ENCODE measurements at places on chromosomes 2 and 18.

DNA sequence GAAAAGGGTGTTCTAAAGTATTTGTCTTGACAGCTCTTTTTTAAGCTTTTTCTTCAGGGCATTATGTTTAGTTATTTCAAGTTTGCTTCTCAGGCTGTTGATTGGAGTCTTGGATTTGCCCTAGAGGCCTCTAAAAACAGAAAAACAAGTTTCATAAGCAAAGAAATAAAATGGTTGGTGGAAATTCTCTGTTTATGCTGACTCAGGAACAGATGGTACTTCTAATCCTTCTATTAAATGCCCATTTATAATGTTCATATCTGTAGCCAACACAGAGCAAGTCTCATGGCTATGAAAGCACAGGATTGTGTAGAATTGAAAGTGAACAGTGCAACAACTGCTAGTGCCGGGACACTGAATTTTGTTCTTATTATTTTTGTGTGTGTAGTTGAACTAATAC is 60.4 kb downstream of the KCNJ3 start:
- DNase-seq, result no peak

DNA sequence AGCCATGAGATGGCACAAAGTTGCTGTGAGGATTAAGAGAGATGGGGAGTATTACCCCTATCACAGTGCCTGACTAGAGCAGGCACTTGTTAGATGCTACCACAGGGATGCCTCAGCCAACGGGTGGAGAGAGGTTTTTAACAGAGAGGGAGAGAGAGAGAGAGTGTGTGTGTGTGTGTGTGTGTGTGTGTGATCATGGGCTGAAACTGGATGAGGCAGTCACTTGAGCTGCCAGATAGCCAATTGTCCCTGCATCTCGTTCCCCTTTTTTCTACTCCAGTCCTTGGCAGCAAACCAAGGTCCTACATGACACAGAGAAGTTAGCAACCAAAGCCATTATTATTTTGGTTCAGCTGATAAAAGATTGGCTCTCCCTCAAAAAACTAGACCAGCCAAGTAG is 3.0 kb downstream of the CD8A start:
- DNase-seq, result no peak

DNA sequence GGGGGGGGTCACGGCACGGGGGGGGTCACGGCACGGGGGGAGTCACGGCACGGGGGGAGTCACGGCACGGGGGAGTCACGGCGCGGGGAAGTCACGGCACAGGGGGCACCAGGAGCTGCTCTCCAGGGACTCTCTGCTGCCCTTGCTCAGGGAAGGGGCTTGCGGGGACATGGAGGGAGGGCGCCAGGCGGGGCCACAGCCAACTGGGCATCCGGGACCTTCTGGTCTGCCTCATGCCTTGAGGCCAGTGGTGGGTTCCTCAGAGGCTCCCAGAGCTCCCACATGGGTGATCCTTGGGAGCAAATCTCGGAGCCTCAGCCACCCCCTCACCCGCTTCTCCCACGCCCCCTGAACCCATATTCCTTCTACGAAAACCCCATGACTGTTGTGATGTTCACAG is 55.8 kb upstream of the TMEM18 start:
- DNase-seq, result no peak

- no peak for DNase-seq
Observed at GRCh38 chr2:237341872-237342271, 72.1 kb downstream of the COL6A3 start.

- DNase-seq, result no peak
Observed at GRCh38 chr2:33145459-33145858, 198.7 kb downstream of the LTBP1 start.

DNA sequence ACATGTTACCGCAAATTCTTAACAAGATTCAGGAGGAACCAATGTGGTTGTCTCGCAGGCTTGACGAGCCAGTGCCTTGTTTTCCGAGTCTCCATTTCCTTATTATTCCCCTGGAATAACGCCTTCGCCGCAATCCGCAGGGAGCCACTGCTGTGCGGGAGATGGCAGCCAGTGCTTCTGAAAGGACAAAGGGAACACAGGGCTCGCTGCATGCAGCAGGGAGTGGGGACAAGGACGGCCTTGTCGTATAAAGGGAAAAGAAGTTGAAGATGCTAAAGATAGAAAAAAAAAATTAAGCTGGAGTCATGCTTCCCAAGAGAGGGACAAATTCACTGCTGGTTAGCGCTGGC is 221.4 kb downstream of the NDUFA10 start:
- no peak for DNase-seq

DNA sequence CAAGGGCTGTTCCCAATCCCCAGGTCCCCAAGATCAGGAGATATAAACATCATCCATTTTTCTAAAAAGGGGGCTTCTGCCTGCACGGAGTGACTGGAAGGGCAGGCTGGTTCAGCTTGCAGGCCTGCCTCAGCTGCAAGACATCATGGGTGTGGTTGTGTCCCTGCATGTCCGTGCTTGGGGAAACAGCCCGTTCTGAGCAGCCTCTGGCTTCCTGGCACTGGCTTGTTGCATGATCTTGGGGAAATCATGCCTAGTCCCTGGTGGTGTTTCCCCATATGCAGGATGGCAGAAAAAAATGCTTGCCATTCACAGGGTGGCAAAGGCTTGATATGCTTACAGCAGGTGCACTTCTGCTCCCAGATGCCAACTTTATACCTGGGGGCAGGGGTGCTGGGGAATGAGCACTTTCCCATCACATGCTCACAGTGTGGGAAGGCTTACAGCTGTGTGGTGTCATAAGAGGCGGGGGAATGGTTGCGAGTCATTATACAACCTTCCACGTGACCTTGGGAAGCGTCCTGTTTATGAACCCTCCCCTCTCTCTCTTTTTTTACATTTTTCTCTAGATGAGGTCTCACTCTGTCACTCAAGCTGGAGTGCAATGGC is 7.2 kb downstream of the PCARE start:
- DNase-seq, result no peak

- DNase-seq, result no peak
Observed at GRCh38 chr2:131015764-131016163, 77.5 kb downstream of the FAM168B start.

GRCh38 chr2:179671043-179671981 is 190.1 kb downstream of the ZNF385B start:
- DNase-seq, result no peak

GRCh38 chr2:147088871-147089270 is 756.0 kb upstream of the ACVR2A start:
- DNase-seq, result no peak

GRCh38 chr2:205903549-205904129 is 182.3 kb downstream of the INO80D start:
- no peak for DNase-seq

DNA sequence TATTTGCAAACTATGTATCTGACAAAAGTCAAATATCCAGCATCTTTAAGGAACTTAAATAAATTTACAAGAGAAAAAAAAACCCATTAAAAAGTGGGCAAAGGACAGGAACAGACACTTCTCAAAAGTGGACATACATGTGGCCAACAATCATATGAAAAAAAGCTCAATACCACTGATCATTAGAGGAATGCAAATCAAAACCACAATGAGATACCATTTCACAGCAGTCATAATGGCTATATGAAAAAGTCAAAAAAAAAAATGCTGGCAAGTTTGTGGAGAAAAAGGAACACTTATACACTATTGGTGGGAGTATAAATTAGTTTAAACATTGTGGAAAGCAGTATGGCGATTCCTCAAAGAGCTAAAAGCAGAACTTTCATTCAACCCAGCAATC is 130.3 kb upstream of the LHCGR start:
- no peak for DNase-seq

GRCh38 chr2:55017880-55018279 is 32.4 kb downstream of the RTN4 start:
- no peak for DNase-seq

DNA sequence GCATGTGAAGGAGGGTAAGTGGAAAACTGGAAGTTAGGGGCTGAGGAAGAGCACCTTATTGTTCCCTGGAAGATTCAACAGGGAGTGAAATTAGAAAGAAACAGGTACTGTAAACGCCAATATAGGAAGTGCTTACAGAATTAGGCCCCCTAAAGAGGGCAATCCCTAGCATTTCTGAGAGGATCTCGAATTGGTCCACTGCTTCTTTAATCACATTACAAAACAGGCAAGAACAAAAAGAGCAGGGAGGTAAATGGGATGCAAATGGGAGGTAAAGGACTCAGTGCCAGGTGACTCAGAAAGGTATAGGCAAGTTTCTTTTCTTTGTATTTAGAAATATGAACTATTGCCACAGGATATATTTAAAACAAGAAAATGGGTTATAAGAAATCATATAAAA is 116.4 kb upstream of the FANCL start:
- no peak for DNase-seq

DNA sequence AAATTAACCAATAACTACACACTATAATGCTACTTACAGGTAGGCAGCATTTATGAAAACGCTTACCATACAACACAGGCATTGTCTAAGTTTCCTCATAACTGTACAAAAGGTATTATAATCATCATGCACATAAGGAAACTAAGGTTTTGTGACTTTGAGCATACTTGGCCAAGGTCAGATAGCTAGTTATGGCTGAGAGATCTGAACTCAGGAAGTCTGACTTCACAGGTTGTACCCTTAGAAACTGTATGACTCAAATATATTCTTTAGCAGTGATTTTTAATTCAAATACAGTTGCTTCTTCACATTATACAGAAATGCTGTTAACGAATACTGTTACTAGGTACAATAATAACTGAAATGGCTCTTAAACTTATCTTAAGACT is 89.3 kb downstream of the TRIP12 start:
- no peak for DNase-seq

GRCh38 chr18:26322890-26323653 is 96.8 kb downstream of the TAF4B start:
- no peak for DNase-seq

GRCh38 chr18:48899558-48900174 is 51.1 kb downstream of the SMAD7 start:
- no peak for DNase-seq

DNA sequence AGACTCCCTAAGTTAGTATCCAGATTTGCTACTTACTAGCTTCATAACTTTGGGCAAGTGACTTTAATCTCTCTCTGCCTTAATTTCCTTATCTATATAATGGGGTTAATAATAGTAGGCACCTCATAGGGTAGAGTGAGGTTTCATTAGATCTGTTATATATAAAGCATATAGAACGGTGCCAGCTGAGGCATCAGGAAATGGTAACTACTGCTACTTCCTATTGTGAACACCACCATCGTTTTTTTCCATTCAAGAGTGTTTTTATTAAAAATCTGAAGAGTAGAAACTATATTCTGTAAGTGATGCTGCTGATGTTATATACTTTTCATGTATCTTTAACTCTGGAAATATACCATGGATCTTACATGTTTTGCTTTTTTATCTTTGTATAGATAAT is 44.3 kb downstream of the MALT1 start:
- no peak for DNase-seq

DNA sequence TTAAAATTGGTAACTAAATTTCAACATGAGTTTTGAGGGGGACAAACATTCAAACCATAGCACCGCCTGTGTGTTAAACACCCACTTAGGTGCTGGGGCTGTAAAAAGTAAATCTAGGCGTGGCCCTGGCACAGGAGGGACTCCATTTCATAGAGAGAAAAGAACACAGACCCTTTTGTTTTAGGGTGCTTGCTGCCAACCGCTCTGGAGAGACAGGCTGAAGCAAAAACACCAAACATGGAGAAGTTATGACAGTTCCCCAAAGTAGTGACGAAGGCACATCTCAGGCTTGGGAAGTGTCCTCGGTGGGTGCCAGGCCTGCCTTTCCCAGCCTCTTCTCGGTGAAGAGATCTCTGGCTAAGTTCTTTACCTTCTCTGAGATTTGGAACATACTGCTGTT is 5.1 kb downstream of the ACTG2 start:
- peak; percentile 2 for DNase-seq

GRCh38 chr2:157432475-157433106 is 11.3 kb downstream of the CYTIP start:
- no peak for DNase-seq

DNA sequence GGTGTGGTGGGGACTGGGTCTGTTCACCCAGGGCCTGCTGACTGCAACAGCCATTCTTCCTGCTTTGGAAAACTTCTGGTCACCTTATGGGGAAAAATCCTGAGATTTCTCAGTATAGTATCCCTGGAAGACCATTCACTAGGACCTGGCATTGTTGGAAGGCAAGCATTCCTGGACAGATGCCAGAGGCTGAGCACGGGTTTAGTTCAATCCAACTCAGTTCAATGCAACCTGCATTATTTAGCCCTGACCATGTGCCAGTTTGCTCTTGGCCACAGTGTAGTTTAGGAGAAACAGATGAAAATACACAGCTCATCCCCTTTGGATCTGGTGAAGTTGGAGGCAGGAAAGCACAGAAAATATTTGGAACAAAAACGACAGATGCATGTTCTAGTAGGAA is 95.9 kb downstream of the LPIN1 start:
- DNase-seq, result no peak

GRCh38 chr2:96733931-96734330 is 5.9 kb downstream of the LMAN2L start:
- no peak for DNase-seq

GRCh38 chr2:111716905-111717775 is 166.9 kb downstream of the ANAPC1 start:
- no peak for DNase-seq

DNA sequence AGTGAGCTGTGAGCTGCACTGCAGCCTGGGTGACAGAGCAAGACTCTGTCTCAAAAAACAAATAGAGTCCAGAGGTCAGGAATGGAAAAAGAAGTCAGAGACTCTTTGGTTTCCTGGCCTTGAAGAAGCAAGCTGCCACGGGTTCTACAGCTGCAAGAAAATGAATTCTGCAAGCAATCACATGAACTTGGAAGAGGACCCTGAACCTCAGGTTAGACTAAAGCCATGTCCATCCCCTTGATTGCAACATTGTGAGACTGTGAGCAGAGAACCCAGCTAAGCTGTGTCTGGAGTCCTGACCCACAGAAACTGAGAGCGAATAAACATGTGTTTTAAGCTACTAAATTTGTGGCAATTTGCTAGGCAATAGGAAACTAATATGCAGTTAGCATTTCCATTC is 12.9 kb upstream of the MIB1 start:
- no peak for DNase-seq

- DNase-seq, result peak; percentile 5
Observed at GRCh38 chr2:143261986-143262385, 132.8 kb downstream of the ARHGAP15 start.

DNA sequence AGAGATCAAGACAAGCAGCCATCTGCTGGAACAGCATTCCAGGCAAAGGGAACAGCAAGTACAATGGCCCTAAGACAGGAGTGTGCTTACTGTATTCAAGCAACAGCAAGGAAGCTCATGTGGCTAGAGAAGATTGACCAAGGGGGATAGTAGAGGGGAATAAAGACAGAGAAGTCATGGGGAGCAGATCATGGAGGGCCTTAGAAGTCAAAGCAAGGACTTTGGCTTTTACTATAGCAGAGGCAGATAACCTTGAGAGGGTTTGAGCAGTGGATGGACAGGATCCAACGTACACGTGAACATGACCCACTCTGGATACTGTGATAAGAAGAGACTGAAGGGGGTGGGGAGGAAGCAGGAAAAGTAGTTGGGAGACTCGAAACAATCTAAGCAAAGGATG is 26.9 kb downstream of the SP5 start:
- DNase-seq, result no peak

DNA sequence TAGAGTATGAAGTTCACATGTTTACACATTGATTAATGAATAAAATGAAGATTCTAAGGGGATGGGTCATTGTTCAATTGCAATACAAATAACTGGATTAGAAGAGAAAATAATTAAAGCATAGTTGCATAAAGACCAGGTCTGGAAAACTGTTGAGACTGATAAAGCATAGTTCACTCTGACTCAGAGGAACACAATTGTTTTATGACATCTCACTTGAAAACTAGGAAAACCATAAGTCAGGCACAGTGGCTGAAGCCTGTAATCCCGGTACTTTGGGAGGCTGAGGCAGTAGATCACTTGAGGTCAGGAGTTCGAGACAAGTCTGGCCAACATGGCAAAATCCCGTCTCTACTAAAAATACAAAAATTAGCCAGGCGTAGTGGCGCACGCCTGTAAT is 46.7 kb downstream of the PLA2R1 start:
- no peak for DNase-seq
